Heart right ventricle (tissue), 16 donors: ENCODE measurements at places on chromosomes 2 and 18. TPM values are rescaled to one million over a fixed set of nuclear protein-coding genes. Genes with fewer than 3 reads are reported as not detected.

DNA sequence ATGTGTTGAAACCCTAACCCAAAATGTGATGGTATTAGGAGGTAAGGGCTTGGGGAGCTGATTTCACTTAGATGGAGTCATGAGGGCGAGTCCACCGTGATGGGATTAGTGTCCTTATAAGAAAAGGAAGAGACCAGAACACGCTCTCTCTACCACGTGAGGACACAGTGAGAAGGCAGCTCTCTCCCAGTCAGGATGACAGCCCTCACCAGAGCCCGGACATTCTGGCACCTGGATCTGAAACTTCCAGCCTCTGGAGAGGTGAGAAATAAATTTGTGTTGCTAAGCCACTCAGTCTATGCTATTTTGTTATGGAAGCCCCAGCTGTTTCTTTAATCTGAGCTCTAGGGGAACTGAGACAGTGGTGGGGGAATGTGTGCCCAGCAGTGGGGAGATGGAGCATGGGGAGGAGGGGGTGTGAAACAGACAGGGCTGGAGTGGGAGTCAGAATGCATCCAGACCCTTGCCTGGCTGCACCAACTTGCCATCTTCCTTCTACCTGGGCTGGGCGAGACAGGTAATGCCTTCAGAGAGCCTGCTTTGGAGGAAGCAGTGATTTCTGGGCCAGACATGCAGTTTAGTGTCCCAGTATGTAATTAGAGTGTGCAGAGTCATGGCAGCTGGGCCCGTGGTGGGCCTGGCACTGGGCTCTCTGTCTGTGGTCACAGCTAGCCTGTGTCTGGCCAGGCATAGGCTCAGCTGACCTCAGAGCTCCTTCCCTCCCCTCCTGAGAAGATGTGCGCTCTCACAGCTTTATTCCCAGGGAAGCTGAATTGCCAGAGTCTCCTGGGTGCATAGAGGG, 38.1 kb downstream of the RHOB start:
- no peak overlapping the region for H3K4me3 ChIP-seq
- H3K36me3 ChIP-seq = no peaks in the 10 kb centered on the region
- DNase-seq = no peak
- H3K27me3 ChIP-seq = no peaks in the 10 kb centered on the region
- no peak overlapping the region for H3K27ac ChIP-seq

- no peaks in the 10 kb centered on the region for H3K4me1 ChIP-seq
- H3K27ac ChIP-seq = no peak overlapping the region
- H3K4me3 ChIP-seq = no peak overlapping the region
- no peak for DNase-seq
Measured at GRCh38 chr2:44555700-44556099, 194.0 kb downstream of the CAMKMT start.

DNA sequence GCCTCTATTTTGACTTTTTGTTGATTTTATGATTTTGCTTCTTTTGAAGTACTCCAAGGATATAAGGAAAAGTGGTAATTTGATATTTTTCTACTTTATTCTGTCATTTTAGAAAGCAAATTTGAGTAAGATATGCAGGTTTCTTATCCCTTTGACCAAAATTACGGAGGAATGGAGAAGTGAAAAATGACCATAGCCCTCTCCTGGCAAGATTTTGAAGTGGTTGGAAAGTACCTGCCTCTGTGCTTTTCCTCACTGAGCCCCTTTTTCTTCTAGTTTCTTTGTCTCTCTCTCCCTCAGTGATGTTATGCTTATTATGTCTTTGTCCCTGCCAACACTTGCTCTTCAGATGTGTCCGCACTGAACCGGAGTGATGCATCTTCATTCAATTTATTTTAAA, 898.1 kb downstream of the EPHA4 start:
- H3K27me3 ChIP-seq = no peaks in the 10 kb centered on the region
- H3K27ac ChIP-seq = no peak overlapping the region
- no peaks in the 10 kb centered on the region for H3K4me1 ChIP-seq
- H3K4me3 ChIP-seq = no peak overlapping the region
- no peaks in the 10 kb centered on the region for H3K36me3 ChIP-seq

DNA sequence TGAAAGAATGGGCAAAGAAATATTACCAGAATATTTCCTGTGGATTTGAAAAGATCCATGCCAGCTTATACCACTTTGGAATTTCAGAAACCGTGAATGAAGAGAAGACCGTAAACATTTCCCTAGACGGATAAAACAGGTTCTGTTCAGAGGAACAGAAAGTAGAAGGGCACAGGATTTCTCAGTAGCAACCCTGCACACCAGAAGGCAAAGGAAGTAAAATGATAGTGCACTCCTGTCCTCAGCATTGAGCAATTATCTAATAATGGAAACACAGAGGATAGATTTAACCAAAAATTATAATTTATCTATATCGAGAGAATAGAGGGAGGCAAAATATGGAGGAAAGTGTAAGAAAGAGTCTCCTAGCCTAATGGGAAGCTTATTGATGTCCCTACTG, 87.0 kb upstream of the ITGA6 start:
- H3K36me3 ChIP-seq = no peaks in the 10 kb centered on the region
- H3K4me3 ChIP-seq = no peak overlapping the region

GATA6 gene
- 36.7 TPM for polyA plus RNA-seq

GRCh38 chr2:203498161-203498560, 36.9 kb downstream of the RAPH1 start:
- H3K27ac ChIP-seq = no peak overlapping the region
- H3K4me1 ChIP-seq = peaks cover 30% of the 10 kb centered on the region
- DNase-seq = no peak
- H3K27me3 ChIP-seq = no peaks in the 10 kb centered on the region

TMEM198 gene
- polyA plus RNA-seq = 10.7 TPM

DNA sequence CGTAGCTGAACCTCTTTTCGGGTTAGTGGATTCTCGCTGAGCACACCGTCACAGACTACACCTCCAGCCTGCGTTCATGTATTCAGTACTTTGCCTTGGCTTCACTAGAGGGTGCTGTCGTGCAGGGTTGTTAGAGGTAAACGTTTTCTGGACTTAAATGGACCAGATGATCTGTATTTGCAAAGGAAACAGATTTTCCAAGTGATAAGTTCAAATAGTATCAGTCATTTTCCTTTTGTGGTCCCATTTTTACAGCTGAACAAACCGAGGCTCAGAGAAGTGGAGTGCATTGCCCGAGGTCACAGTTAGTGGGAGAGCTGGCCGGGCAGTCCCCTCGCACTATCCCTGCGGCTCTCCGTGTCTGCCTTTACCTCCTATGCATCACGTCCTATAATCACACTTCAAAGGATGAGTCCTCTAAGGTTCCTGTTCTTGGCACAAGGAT, 125.9 kb downstream of the MAP4K4 start:
- no peak overlapping the region for H3K27ac ChIP-seq
- no peak for DNase-seq
- no peak overlapping the region for H3K4me3 ChIP-seq
- H3K27me3 ChIP-seq = no peaks in the 10 kb centered on the region
- peaks cover 70% of the 10 kb centered on the region for H3K4me1 ChIP-seq
- no peaks in the 10 kb centered on the region for H3K36me3 ChIP-seq

SIX3 gene
- not detected for polyA plus RNA-seq

DNA sequence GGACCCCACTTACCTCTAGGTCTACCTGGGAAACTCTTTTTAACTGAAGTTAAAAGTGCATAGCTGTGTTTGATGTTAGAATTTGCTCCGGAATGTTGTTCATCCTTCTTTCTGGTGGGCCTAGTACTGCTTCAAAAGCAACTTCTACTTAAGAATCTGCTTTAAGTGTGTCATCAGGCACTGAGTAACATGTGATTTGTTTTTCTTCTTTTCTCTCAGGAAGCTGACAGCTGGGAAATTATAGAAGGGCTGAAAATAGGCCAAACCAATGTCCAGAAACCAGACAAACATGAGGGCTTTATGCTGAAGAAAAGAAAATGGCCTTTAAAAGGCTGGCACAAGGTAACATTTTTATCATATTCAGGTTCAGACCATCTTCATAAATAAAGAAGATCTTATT, 122.9 kb downstream of the PRKRA start:
- H3K27ac ChIP-seq = no peak overlapping the region
- H3K36me3 ChIP-seq = no peaks in the 10 kb centered on the region
- H3K4me1 ChIP-seq = peaks cover 5% of the 10 kb centered on the region
- no peak for DNase-seq

DNA sequence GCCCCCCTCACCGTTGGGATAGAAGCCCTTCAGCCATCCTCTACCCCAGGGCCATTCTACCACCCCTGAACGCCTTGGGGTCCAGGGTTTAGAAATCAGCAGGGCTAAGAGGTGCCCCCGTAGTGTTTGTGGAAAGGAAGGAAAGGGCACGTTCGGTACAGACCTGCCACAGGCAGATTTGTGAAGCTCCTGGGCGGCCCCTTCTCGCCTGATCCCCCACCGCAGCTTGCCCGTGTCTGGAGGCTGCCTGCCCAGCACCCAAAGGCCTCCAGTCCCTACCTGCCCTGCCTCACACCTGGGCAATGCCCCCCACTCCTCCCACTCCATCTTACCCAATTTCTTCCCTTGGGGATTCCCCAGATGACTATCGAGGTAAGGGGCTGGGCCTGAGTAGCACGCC, 21.2 kb downstream of the ATP6V1C2 start:
- H3K27ac ChIP-seq = no peak overlapping the region
- no peaks in the 10 kb centered on the region for H3K4me1 ChIP-seq
- no peak overlapping the region for H3K4me3 ChIP-seq

DNA sequence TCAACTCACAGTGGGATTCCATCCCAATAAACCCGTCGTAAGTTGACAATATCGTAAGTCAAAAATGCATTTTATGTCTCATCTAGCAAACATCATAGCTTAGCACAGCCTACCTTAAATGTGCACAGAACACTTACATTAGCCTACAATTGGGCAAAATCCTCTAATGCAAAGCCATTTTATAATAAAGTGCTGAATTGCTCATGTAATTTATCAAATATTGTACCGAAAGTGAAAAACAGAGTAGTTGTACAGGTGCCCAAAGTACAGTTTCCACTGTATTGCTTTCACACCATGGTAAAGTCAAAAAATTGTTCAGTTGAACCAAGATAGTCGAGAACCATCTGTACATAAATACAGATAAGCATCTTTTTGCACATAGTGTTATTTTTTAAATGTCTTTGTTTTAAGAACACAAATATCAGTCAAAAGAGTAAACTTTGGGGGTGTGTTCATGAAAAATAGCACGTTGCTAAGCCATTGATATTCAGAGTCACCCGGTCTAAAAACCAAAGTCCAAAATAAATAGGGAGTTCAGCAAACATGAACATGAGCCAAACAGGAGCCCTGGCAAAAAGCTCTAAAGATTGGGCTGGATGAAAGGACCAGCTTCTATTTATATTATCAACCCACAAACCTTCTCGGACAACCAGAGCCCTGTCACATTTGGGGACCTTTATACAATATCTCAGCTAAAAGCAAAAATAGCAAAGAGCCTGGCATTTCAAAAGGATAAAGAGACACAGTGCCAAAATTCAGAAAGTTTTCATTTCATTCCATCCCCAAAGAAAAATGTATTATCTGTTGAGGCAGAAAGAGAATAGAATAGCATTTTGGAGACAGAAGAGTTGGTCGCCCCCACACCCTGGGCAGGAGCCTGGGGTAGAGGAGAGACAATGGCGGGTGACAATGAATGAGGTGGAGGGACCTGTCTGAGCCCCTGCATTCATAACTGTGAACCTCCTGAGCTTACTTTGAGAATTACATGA, 105.9 kb upstream of the SH3BP4 start:
- H3K4me1 ChIP-seq = peaks cover 11% of the 10 kb centered on the region
- H3K27ac ChIP-seq = no peak overlapping the region
- no peaks in the 10 kb centered on the region for H3K36me3 ChIP-seq
- no peak for DNase-seq

DNA sequence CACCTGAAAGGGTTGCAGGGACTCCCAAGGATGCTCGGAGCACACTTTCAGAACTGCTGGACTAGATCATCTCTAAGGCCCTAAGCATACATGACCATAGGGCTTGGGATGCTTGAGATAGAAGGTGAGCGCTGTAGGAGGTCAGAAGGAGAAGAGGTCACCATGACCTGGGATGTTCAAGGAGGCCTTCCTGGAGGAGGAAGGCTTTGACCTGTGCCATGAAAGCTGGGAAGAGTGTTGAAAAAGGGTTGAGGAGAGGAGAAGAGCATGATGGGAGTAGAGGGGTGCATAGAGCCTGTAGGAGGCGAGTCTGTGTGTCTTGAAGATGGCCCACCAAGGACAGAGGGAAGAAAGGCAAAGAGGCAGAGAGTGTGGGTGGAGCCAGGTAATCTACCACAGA, 222.4 kb downstream of the LOXHD1 start:
- no peaks in the 10 kb centered on the region for H3K4me1 ChIP-seq
- no peaks in the 10 kb centered on the region for H3K27me3 ChIP-seq
- no peaks in the 10 kb centered on the region for H3K36me3 ChIP-seq
- H3K4me3 ChIP-seq = no peak overlapping the region
- H3K27ac ChIP-seq = no peak overlapping the region
- DNase-seq = no peak

GRCh38 chr2:72991439-72991725, 74.1 kb downstream of the EMX1 start:
- no peaks in the 10 kb centered on the region for H3K27me3 ChIP-seq
- no peak overlapping the region for H3K4me3 ChIP-seq
- H3K27ac ChIP-seq = no peak overlapping the region
- no peaks in the 10 kb centered on the region for H3K36me3 ChIP-seq

DNA sequence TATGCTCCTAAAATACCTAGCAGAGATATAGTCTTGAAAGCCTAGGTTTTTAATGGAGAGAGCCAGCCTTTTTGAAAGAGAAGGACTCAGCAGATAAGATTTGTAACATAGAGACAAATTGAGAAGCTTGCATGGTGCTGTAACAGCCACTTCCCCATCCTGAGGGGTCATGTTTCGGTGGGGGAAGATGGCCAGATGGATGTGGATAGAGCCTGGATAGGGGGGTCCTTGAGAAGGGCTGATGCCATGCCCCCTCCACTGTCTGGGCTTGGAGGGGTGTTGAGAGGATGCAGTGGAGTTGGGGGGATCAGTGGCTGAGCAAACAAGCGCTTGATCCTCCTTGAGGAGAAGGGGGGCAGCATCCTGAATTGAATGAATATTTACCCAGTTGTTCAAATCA, 178.0 kb upstream of the HS6ST1 start:
- no peak for DNase-seq
- H3K27ac ChIP-seq = no peak overlapping the region
- no peaks in the 10 kb centered on the region for H3K4me1 ChIP-seq
- H3K27me3 ChIP-seq = no peaks in the 10 kb centered on the region
- H3K36me3 ChIP-seq = no peaks in the 10 kb centered on the region

DNA sequence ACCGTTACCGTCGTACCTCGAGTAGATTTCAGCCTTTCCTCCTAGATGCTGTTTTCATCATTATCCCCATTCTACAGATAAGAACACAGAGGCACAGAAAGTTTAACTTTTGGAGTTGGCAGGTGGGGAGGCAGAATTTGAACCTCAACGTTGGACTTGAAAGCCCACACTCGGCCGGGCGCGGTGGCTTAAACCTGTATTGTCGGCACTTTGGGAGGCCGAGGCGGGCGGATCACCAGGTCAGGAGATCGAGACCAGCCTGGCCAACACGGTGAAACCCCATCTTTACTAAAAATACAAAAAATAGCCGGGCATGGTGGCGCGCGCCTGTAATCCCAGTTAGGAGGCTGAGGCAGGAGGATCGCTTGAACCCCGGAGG, 11.5 kb downstream of the CATIP start:
- H3K4me1 ChIP-seq = no peaks in the 10 kb centered on the region
- H3K4me3 ChIP-seq = peak overlapping the region; percentile 38
- H3K36me3 ChIP-seq = no peaks in the 10 kb centered on the region
- DNase-seq = no peak
- no peaks in the 10 kb centered on the region for H3K27me3 ChIP-seq

ATP8B1 gene
- polyA plus RNA-seq = 3.7 TPM
